ENCODE measurements at places on chromosomes 12 and 14.

GRCh38 chr14:93803408-93804318, 15.4 kb upstream of the PRIMA1 start:
- DNase-seq = no peak

GRCh38 chr12:12744546-12745305, 27.6 kb downstream of the CDKN1B start:
- no peak for DNase-seq

DNA sequence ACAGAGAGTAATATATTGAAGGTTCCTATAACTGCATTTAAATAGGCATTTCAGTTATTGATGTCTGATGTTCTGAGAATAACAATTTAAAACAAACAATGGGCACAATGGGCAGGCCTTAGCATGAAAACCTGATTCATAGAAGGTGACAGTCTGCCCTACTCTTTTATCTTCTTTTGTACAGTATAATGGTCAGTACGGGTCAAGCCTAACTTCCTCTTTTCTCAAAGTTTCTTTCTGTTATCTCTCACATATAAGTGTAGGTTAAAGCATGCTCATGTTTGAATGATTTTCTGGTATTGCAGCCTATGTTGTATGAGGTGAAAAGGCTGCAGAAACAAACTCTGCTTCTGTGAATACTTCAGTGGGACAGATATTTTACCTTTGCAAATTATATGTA, 14.2 kb downstream of the FKBP3 start:
- DNase-seq = no peak

- DNase-seq = no peak
Observed at GRCh38 chr12:102022286-102022685, 39.5 kb downstream of the WASHC3 start.

- DNase-seq = no peak
Observed at GRCh38 chr14:102507081-102507856, 2.3 kb downstream of the ANKRD9 start.

DNA sequence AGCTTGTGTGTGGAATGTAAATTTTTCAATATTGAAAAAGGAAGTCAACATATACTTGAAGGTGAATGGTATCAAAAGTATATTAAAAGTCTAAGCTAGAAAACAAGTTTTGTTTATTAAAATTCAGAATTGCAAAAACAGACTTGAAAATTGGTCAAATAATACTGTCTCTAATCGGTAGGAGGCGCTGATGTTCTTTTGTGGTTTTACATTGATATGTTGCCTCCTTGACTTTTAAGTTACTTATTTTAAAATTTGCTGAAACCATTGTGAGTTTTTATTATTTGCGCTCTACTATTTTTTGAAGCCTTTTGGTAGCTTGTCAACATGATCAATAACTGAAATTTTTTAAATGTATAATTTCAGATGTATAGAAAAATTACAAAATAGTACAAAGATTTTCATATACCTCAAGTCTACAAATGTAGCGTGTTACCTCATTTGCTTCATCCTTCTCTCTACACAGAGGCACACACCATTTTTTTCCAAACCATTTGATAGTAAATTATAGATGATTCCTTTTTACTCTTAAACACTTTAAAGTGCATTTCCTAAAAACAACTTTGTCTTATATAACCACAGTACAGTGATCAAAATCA, 6.9 kb downstream of the RTRAF start:
- no peak for DNase-seq

GRCh38 chr12:112148031-112148513, 22.7 kb downstream of the TRAFD1 start:
- DNase-seq = no peak

DNA sequence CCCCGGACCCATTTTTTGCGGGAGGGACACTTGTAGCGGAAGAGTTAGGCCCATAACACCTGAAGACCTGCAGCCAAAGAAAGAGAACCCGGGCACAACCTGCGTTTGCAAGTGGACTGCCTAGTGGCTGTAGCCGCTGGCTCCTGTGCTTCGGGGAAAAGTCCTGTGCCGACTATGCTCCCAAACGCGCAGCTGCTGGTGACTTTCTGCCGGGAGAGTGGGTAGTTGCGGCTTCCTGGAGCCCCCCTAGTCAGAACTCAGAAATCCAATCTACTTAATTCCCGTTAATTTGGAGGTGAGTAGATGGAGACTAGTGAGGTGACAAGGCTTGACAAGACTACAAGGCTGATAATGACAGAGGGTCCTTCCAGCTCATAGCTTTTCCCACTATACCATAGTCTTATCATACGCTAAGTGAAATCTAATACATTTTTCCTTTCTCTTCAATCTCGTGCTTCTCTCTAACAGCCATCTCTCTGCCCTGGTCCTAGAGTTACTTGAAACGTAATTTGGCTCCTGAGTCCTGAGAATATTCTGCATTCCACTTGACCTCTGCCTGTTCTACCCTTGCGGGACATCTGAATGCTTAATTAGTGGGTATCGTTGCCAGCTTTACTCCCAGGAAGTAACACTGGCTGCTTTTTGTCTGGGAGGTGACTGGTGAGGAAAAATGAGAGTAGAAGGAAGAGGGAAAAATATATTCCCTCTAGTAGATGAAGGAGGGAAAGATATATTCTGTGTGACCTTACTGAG, 556 bp downstream of the MTHFD1 start:
- DNase-seq = no peak

DNA sequence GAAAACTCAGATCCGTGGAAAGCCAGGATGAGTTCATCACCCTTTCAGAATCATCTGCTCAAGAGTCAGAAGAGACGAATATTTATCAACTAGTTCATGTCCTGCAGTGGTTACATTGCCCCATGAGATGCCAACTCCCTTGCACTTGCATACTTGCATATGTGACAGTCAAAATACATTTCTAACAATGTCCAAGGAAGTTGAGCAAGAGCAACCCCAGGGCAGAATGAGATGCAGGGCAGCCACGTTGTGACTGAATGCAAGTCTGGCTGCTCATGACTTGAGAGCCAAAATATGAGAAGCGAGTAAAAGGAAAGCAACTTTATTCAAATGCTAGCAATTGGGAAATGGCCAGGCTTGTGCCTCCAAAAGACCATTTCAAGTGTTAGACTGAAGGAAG, 23.6 kb upstream of the UTP20 start:
- DNase-seq = no peak
